IPS DF 6.9 (cell line): ENCODE measurements at places on chromosomes 7 and 10.

DNA sequence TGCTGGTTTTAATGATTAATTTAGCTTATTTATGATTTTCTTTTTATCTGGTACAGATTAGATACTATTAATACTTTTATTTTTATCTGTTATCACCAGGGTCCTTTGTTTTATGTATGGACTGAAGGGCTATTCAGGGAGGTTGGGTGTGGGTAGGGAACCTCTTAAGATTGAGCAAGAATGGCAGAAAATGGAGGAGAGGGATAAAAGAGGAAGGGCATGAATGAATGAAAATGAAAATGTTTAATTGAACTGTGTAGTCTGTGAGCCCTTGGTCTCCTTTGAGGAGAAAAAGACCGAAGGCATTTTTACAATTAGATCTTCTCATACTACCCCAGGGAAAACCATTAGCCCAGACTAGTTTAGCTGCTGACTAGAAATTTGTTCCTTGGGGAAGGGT, 93.1 kb downstream of the CDK14 start:
- DNase-seq = no peak

DNA sequence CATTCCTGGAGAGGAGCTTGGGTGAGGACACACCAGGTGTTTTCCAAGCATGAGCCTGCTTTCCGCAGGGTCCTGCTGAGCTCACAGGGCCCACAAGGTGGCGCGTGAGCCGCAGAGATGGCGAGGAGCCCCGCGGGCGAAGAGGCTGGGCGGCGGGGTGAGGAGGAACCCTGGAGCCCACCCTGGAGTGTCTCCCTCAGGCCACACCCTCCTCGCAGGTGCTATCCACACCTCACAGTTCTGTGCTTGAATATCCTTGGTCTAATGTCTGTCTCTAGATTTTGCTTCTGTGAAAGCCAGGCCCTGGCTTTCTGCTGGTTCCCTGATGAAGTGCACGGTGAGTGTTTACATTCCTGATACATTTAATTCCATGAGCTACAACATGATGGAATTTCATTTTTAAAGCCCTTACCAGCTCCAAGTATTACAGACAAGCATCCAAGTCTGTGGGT, 433.6 kb downstream of the ACTR3B start:
- DNase-seq = peak; percentile 35

- DNase-seq = no peak
Measured at GRCh38 chr7:577741-578370, 58.2 kb upstream of the PDGFA start.

DNA sequence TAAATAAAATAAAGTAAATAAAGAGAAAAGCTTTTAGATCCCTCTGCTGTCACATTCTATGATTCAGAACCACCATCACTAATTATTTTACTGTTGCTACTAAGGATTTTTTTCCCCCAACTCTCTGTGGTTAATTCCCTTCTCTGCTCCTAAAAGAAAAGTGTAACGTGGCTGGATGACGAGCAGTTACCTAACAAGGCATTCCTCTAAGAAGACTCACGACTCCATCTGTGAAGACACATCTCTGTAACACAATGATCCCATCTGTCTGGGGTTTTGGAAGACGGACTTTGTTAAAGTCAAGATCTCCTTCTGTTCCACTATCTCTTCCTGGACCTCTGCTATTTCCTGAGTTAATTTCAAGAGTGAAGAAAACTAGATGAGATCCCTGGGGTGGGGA, 179.9 kb downstream of the SFMBT2 start:
- no peak for DNase-seq

- no peak for DNase-seq
Measured at GRCh38 chr7:1843921-1844335, 173.9 kb downstream of the ELFN1 start.

DNA sequence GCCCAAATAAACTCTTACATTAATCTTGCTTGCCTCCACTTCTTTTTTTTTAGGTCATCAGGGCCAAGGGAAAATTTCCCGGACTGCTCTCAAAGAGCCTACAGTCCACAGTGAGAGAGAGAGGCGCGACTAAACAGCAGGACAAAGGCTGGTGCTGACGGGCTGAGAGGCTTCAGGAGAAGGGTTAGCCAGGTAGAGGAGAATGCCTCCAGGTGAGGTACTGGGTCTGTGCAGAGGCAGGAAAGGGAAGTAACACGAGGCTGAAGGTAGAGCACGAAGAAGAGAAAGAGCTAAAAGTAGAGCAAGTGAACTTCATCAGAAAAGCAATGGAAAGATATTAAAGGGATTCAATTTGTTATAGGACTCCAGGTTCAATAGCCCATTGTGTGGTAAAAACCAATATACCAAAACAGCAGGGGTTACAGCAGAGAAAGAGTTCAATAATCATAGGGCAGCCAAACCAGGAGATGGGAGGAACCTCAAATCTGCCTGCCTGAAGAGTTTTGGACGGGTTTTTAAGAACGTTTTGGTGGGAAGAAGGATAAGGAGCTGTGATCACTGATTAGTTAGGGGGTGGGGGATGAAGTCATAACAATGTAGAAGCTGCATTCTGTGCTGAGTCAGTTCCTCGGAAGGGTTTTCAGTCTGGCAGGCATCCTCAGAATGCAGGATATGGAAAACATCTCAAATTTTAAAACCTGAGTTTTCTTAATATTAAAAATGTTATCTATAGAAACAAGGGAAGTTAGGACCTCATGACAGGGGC, 171.5 kb downstream of the AKR1D1 start:
- no peak for DNase-seq

DNA sequence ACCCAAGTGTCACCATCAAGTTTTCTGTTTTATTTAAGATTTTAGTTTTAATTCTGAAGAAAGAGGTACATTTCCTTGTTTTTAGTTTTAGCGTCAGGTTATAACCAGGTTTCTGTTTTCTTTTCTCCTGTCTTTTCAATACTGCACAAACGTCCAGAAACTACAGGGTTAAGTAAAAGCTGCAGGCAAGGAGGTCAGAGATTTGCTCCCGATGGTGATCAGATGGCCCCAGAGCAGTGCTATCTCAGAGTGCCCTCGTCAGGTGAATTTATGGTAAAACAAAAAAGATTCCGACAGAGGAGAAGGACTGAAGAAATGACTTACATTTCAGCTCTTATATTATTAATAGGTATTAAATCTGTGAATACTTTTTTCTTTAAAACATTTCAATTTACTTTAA, 128.2 kb downstream of the STRA8 start:
- no peak for DNase-seq

- DNase-seq = no peak
Measured at GRCh38 chr7:99975782-99976521, at the start of gene AZGP1. AZGP1 (minus strand) TSS chr7:99976031; CDS start chr7:99976020, 11 bp downstream.

GRCh38 chr7:25754333-25754732, 397.7 kb upstream of the NFE2L3 start:
- no peak for DNase-seq

- no peak for DNase-seq
Measured at GRCh38 chr7:158487631-158488151, 99.9 kb downstream of the PTPRN2 start.

GRCh38 chr7:90958647-90959046, 305.6 kb upstream of the FZD1 start:
- no peak for DNase-seq

GRCh38 chr10:117442521-117442920, 67.3 kb upstream of the PDZD8 start:
- DNase-seq = no peak

DNA sequence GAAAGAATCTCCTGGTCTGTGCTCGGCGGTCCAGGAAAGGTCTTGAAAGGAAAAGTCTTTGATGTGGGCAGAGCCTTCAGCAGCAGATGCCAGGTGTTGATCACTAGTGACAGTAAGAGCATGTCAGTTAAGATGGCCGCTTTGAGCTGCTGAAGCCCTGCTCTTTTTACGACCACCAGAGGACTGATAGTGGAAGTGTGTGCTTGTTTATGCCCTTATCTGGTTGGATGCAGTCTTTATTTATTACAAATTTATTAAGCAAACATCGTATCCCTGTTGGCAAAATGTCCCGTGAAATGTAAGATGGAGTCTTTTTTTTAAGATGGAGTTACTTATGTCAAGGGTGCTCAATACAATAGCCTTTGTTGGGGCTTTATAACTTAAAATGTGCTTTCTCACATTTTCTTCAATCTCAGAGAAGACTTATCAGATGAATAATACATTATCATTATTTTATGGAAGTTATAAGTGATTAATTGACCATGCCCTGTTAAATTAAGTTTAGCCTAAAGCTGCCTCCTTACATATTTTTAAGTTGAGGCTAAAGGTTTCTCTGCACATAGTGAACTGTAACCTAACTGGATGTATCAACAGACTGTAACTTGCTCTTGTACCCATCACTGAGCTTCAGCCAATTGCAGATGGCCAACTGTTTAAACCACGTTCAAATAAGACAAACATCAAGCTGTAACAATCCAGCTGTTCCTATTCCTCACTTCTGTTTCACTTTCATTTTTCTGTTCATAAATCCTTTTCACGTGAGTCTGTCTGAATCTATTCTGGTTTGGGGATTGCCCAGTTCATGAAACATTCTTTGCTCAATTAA, 97.4 kb upstream of the PIK3CG start:
- no peak for DNase-seq

- DNase-seq = no peak
Measured at GRCh38 chr10:127926455-127926854, 19.6 kb downstream of the PTPRE start.

DNA sequence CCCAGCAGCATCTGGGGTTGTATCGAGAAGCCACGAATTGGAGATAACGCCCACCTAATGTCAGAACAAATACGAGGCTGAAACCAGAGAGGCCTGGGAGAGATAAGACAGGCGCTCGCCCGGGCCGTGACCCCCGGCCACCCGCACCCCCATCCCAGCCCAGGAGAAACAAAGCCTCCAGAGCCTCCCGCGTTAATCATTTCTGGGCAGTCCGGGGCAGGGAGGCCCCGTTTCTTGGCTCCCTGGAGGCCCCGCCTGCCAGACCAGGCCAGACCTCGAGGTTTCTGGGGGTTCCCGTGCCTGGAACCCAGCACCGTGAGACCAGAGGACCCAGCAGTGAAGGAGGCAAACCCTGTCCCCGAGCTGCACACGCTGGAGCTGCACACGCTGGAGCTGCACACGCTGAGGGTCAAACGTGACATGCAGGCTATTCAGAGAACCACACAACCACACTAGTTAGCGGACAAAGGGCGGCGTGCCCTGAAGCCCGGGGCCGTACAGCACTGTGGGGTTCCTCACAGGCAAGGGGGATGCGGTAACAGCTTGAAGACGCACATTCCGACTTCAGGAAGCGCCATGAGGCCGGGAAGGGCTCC, 53.4 kb downstream of the FOXL3 start:
- DNase-seq = no peak

DNA sequence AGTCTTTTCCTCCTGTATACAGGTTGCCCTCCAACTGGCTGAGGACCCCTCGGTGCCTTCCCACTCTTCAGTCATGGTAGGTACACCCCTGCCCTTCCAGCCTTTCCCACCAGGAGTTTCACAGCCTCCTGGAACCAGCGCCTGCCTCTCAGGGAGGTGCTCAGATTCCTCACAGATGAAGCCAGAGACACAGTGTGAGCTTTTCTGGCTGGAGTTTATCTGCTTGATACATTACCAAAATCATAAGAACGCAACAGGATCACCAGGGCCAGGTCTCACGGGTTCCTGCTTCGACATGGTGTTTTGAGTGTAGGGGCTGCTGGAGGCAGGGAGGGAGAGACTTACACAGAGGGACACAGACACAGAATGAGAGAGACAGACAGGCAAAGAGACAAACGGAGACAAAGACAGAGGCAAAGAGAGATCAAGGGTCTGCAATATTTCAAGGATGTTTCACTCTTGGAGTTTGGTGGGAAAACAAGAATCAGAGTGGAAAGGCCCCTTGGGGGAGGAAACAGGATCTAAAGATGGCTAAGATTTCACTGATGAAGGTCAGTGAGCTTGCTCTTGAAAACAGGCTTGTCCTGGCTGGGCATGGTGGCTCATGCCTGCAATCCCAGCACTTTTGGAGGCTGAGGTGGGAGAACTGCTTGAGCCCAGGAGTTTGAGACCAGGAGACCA, 6.5 kb upstream of the INMT start:
- no peak for DNase-seq

DNA sequence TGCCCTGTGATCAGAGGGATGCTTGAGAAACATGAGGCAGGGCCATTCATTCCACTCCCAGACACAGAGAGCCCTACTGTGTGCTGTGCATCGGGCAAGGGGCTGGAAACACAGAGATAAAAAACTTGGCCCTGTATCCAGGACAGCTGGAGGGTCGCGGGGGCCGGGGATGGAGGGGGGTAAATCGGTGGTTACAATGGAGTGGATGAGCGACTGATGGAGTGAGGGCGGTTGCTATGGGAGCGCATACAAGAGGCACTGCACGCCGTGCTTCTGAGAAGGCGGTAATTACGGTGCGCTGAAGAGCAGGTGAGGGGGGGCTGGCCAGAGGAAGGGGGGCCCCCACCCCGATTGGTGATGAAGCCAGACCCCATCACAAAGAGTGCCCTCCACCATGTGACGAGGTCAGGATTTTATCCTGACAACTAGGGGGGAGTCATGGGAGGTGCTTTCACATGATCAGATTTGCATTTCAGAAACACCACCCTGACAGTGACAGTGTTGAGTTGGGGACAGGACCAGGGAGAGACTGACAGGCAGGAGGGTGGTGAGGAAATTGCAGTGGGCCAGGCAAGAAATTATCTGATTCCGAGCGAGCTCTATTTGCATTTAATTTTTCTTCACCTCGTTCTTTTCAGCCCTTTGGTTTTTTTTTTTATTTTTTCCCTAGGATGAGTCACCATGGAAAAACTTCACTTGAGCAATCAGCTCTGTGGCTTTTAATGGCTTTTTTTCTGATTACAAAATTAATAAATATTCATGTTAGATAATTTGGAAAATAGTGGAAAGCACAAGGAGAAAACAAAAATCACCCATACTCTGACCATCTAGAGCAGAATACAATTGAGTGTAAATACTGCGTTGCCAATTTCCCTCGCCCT, 7.8 kb downstream of the CPA5 start:
- no peak for DNase-seq

- no peak for DNase-seq
Measured at GRCh38 chr7:105521027-105521716, 899 bp downstream of the PUS7 start.

GRCh38 chr7:125563964-125564529, 634.4 kb upstream of the POT1 start:
- no peak for DNase-seq

DNA sequence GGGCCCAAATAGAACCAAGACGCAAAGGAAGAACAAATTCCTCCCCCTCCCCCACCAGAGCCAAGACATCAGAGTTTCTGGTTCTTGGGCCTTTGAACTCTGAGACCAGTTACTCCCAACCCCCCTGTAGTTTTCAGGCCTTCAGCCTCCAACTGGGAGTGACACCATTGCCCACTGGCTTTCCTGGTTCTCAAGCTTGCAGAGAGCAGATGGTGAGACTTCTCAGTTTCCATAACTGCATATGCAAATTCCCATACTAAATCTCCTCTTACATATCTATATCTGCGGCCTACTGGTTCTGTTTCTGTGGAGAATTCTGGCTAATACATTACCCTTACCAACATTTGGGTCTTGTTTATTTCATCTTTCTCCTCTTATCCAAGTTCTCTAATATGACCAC, 762.9 kb downstream of the GRM8 start:
- DNase-seq = no peak

- DNase-seq = no peak
Measured at GRCh38 chr10:114346176-114347031, 57.9 kb downstream of the AFAP1L2 start.

GRCh38 chr7:141585592-141586510, 34.6 kb downstream of the AGK start:
- no peak for DNase-seq
